A549 treated with AZD2906 at 1 μM for 4 hours (cell line): ENCODE measurements at places on chromosomes 12 and 14. TPM values are rescaled to one million over a fixed set of nuclear protein-coding genes. Genes with fewer than 3 reads are reported as not detected.

Gene LAG3
- total RNA-seq: 0.83 to 1.6 TPM (median 1.4 TPM) in 5 replicates

Gene PLEKHG7
- total RNA-seq: not detected in 5 replicates

Gene TAS2R8
- total RNA-seq: not detected in 5 replicates

Gene KRT75
- total RNA-seq: 0.09 to 0.17 TPM (median 0.11 TPM) in 4 of 5 replicates, not detected in the other

Gene CCDC177
- 0.02 to 0.05 TPM (median 0.03 TPM) in 5 replicates for total RNA-seq

Gene SLC4A8
- total RNA-seq: 0.91 to 1.5 TPM (median 1.3 TPM) in 5 replicates

Gene PARPBP
- 17.7 to 23.3 TPM (median 18.6 TPM) in 5 replicates for total RNA-seq

Gene GPR162
- total RNA-seq: 0.26 to 0.41 TPM (median 0.33 TPM) in 5 replicates

Gene TSHR
- not detected in 5 replicates for total RNA-seq

Gene ACSS3
- total RNA-seq: 0.03 TPM in 1 of 5 replicates, not detected in the others

Gene ENDOU
- total RNA-seq: 0.02 to 0.07 TPM (median 0.05 TPM) in 4 of 5 replicates, not detected in the other

Gene LPAR5
- total RNA-seq: 0.53 to 0.92 TPM (median 0.65 TPM) in 5 replicates

Gene CEBPE
- total RNA-seq: 0.06 TPM in 1 of 5 replicates, not detected in the others

Gene INSM2
- total RNA-seq: 0.05 to 0.11 TPM (median 0.07 TPM) in 5 replicates

Gene BIN2
- 0.08 to 0.17 TPM (median 0.13 TPM) in 5 replicates for total RNA-seq

Gene TMBIM6
- 440 to 491 TPM (median 480 TPM) in 5 replicates for total RNA-seq

Gene CCDC38
- total RNA-seq: 0.06 to 0.13 TPM (median 0.10 TPM) in 5 replicates

Gene TEP1
- total RNA-seq: 8.7 to 9.7 TPM (median 9.3 TPM) in 5 replicates

Gene NXPH4
- total RNA-seq: 3.8 to 5.8 TPM (median 5.6 TPM) in 5 replicates

Gene CCDC197
- total RNA-seq: not detected in 5 replicates

Gene IL26
- not detected in 5 replicates for total RNA-seq

Gene GPR135
- total RNA-seq: 0.64 to 0.85 TPM (median 0.74 TPM) in 5 replicates

Gene SLC38A2
- total RNA-seq: 110 to 141 TPM (median 127 TPM) in 5 replicates

Gene ADAMTS20
- total RNA-seq: not detected in 5 replicates

Gene CCDC92
- total RNA-seq: 20.7 to 30.7 TPM (median 26.2 TPM) in 5 replicates

Gene TCL1B
- total RNA-seq: not detected in 5 replicates

Gene C12orf75
- total RNA-seq: 116 to 135 TPM (median 122 TPM) in 5 replicates

Gene SLC2A14
- 0.78 to 1.1 TPM (median 0.93 TPM) in 5 replicates for total RNA-seq

Gene RAPGEF3
- total RNA-seq: 0.52 to 0.63 TPM (median 0.55 TPM) in 5 replicates

Gene P2RX7
- total RNA-seq: not detected in 5 replicates

Gene PKP2
- 7.6 to 9.4 TPM (median 9.0 TPM) in 5 replicates for total RNA-seq

Gene CDCA3
- 72.8 to 80.0 TPM (median 76.6 TPM) in 5 replicates for total RNA-seq

Gene ZNF891
- 0.23 to 0.35 TPM (median 0.32 TPM) in 5 replicates for total RNA-seq

Gene OR6C1
- not detected in 5 replicates for total RNA-seq

Gene RTN1
- total RNA-seq: 0.02 to 0.17 TPM in 2 of 5 replicates, not detected in the others

Gene NFATC4
- 0.05 to 0.31 TPM (median 0.07 TPM) in 5 replicates for total RNA-seq

Gene GALNT9
- total RNA-seq: 2.8 to 5.5 TPM (median 4.2 TPM) in 5 replicates

Gene FITM1
- 0.10 to 0.13 TPM in 2 of 5 replicates, not detected in the others for total RNA-seq

Gene GLT8D2
- 0.19 to 0.34 TPM (median 0.23 TPM) in 5 replicates for total RNA-seq

Gene RDH5
- total RNA-seq: 1.9 to 2.6 TPM (median 2.1 TPM) in 5 replicates

Gene NKX2-1
- 0.03 to 0.07 TPM (median 0.06 TPM) in 4 of 5 replicates, not detected in the other for total RNA-seq

Gene RECQL
- 51.4 to 90.0 TPM (median 59.3 TPM) in 5 replicates for total RNA-seq

Gene SCN8A
- total RNA-seq: 1.1 to 1.8 TPM (median 1.6 TPM) in 5 replicates

Gene P2RX2
- not detected in 5 replicates for total RNA-seq

Gene POTEG
- not detected in 5 replicates for total RNA-seq

Gene COCH
- total RNA-seq: 21.2 to 28.4 TPM (median 24.2 TPM) in 5 replicates

Gene EEA1
- total RNA-seq: 3.6 to 8.1 TPM (median 5.4 TPM) in 5 replicates

Gene OAS2
- total RNA-seq: 0.10 to 0.39 TPM (median 0.15 TPM) in 5 replicates

Gene TOMM20L
- not detected in 5 replicates for total RNA-seq

Gene CLEC2A
- total RNA-seq: not detected in 5 replicates

Gene GRIP1
- total RNA-seq: 2.9 to 6.4 TPM (median 3.6 TPM) in 5 replicates

Gene CLEC7A
- not detected in 5 replicates for total RNA-seq

Gene TRHDE
- 0.01 to 0.15 TPM (median 0.03 TPM) in 5 replicates for total RNA-seq

Gene SLC25A21
- total RNA-seq: 0.68 to 1.2 TPM (median 0.87 TPM) in 5 replicates
